ENCODE measurements at places on chromosomes 2 and 18. TPM values are rescaled to one million over a fixed set of nuclear protein-coding genes. Genes with fewer than 3 reads are reported as not detected.
A peak's percentile ranks its signal among the peaks of the same experiment; 100 is the strongest.

DNA sequence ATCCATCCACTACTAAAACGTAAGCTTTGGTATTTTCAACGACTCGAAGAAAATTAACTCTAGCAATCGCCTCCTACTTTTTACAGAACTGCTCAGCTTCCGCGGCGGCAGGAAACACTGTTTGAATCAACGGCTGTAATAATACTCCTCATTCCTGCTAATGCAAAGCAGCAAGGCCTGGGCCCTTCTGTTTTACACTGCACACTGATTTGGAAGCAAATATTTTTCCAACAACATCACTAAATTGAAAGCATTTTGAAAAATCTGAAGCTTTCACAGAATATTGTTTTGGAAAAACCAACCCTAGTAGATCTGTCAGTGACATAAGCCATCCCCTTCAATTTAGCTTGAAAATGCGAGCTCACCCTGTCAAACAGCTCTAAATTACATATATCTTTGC, 261.2 kb downstream of the TXNL1 start:
- no peak for DNase-seq
- no peaks in the 10 kb centered on the region for H3K4me1 ChIP-seq
- no peak overlapping the region for H3K27ac ChIP-seq
- H3K36me3 ChIP-seq, result no peaks in the 10 kb centered on the region

DNA sequence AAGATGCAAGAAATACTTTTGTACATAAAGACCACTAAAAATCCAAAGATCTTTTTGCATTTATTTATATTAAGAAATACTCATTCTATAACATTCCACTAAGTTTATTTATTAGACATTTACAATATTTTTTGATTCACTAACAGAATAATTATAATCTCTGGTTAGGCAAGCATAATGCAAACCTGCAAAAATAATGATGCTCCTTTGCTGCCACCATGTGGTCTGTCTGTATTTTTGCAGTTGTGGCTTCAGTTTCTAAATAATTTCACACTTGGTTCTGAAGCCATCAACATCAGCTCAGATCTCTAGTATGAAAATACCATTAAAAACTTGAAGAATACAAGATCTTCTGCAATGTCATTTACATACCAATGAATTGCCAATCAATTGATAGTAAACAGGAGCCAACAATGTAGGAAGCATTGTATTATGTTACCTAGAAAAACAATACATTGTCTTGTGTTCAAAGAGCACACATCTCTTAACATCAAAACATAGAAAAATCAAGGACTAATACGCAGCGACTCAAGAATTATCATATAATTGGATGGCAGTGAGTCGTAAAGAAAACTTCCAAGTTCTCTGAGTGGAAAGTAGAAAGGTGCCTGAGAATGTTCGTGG, 28.8 kb upstream of the WDR75 start:
- no peak for DNase-seq
- H3K4me3 ChIP-seq, result no peak overlapping the region
- H3K27me3 ChIP-seq, result no peaks in the 10 kb centered on the region
- H3K4me1 ChIP-seq, result no peaks in the 10 kb centered on the region
- no peaks in the 10 kb centered on the region for H3K36me3 ChIP-seq

DNA sequence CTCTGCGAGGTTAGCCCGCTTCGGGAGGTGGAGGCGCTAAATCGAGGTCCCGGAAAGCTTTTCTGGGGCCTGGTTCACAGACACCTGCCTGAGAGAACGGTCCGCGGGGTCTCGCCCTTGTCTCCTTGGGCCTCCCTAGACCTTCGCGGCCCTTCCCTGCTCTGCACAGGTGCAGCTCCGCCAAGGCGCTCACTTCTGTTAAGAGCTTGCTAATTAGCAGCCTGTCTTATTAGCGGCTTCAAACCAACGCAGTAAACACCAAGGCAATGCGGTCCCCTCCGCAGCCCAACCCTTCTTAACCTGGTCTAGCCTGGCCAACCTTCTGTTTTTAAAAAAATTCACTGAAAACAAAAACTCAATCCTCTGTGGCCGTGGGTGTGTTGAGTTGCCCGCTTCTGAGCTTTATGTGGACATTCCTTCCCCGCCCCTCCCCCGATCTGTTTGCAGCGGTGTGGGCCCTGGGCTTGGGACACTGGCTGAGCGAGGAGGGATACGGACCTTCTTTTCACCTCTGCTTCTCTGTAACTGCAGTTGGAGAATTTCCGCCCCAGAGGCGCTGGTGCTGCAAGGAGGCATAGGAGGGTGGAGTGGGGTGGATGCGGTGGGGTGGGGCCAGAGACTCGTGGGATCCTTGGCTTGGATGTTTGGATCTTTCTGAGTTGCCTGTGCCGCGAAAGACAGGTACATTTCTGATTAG, 3.4 kb upstream of the HOXD4 start:
- H3K36me3 ChIP-seq, result no peaks in the 10 kb centered on the region
- DNase-seq, result no peak
- H3K27ac ChIP-seq, result no peak overlapping the region
- H3K4me1 ChIP-seq, result peaks cover 25% of the 10 kb centered on the region

DNA sequence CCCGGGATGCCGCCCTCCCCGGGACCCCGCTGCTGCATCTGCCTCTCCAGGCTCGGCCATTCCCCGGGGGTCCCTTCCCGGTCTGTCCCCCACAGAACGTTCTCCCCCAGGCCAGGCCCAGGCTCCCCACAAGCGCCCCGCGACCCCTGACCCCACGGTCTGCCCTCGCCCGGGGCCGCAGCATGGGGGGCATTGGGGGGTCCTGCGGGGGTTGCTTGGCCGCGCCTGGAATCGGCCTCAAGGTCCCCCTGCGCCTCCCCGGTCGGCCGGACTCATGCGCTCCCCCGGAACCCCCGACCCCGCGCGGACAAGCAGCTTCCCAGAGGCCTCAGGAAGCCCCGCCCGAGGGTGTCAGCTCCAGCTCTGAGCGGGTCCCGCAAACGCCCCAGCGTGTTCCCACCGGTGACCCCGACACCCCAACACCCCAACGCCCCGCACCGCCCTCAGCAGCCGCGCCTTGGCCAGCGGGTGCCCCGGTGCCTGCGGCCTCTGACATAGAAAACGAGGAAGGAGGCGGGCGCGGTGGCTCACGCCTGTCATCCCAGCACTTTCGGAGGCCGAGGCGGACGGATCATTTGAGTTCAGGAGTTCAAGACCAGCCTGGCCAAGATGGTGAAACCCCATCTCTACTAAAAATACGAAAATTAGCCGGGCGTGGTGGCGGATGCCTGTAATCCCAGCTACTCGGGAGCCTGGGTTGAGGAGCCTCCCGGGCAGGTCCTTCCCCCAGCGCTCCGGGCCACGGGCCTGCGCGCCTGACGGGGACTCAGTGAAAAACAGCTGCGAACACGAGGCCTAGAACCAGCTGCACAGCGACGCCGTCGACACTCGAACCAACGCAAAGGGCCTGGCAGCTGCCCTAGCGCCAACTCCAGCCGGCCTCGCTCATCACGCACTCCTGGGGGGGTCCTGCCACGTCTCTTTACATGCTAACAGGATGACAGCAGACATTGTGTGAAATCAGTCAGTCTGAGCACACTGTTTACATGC, 61.8 kb upstream of the CTDP1 start:
- no peak overlapping the region for H3K4me3 ChIP-seq
- no peaks in the 10 kb centered on the region for H3K36me3 ChIP-seq
- DNase-seq, result peak; percentile 70
- H3K4me1 ChIP-seq, result peaks cover 5% of the 10 kb centered on the region

- H3K36me3 ChIP-seq, result no peaks in the 10 kb centered on the region
- DNase-seq, result no peak
- H3K27me3 ChIP-seq, result no peaks in the 10 kb centered on the region
- H3K4me1 ChIP-seq, result no peaks in the 10 kb centered on the region
Observed at GRCh38 chr18:13440277-13441248, 222.0 kb downstream of the LDLRAD4 start.

- H3K27ac ChIP-seq, result no peak overlapping the region
- no peaks in the 10 kb centered on the region for H3K4me1 ChIP-seq
- no peaks in the 10 kb centered on the region for H3K36me3 ChIP-seq
- no peak for DNase-seq
Observed at GRCh38 chr18:36942264-36942663, 113.3 kb downstream of the KIAA1328 start.

DNA sequence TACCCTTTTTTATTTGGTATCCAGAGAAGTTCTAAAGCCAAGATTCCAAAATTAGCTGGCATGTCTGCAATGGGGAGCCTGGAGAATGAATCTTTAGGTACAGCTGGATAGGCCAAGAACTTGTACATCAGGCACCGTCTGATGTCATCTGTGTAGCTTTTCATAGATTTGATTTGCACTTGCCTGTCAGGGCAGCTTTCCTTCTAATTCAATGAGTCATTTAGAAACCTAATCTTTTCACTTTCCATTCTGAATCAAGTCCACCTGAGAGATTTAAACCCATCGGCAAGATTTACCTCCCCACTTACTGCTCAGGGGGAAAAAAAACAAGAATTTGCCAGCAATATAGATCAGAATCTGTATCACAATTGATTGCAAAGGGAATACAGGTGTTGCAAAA, 60.9 kb upstream of the ACAA2 start:
- no peak overlapping the region for H3K4me3 ChIP-seq
- H3K27ac ChIP-seq, result no peak overlapping the region
- H3K27me3 ChIP-seq, result no peaks in the 10 kb centered on the region
- H3K4me1 ChIP-seq, result no peaks in the 10 kb centered on the region
- DNase-seq, result no peak

- no peaks in the 10 kb centered on the region for H3K36me3 ChIP-seq
- H3K4me3 ChIP-seq, result no peak overlapping the region
- no peak for DNase-seq
- no peak overlapping the region for H3K27ac ChIP-seq
- H3K27me3 ChIP-seq, result no peaks in the 10 kb centered on the region
- H3K4me1 ChIP-seq, result no peaks in the 10 kb centered on the region
Observed at GRCh38 chr2:203670939-203671338, 35.5 kb upstream of the CD28 start.

DNA sequence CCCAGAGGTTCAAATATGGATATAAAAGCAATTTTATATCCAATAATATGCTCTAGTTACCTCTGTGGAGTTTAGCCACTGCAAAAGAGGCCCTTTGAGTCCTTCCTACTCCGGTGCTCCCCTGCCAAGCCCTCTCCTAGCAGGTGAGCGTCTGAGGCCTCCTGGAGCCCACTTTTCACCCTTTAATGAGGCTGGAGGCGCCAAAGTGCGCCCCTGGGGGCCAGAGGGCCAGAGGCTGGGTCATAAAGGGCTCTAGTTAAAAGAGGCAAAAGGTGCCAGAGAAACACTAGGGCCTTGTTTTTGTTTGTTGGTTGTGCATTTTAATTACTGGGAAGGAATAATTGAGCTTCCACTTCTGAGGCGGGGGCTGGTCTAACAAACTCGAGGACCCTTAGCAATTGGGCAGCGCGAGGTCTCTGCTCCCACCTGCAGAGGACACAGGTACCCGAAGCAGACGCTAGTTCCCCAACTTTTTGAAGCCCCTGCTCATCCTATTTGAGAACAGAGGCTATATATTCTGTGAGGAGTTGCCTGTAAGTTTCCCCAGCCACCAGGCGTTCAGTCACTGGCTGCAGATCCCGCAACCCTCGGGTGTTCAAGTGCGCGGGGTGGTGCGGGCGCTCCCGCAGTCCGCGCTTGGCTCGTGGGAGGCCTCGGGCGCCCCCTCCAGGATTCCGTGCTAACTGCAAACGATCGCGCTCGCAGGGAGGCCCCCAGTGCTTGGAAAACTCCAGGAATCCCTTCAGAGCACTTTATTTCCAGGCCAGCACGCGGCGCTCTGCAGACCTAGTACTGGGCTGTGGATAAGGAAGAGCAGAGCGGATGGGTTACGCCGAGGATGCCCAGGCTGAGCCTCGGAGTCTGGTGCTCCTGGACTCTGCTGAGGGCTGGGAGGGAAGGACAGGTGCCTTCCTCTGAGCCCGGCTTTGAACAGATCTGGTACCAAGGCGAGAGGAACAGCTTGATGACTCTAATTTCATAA, 14.1 kb downstream of the MSGN1 start:
- peak overlapping the region; percentile 1 for H3K4me3 ChIP-seq
- H3K36me3 ChIP-seq, result no peaks in the 10 kb centered on the region
- DNase-seq, result peak; percentile 86
- peaks cover 12% of the 10 kb centered on the region for H3K27me3 ChIP-seq

DNA sequence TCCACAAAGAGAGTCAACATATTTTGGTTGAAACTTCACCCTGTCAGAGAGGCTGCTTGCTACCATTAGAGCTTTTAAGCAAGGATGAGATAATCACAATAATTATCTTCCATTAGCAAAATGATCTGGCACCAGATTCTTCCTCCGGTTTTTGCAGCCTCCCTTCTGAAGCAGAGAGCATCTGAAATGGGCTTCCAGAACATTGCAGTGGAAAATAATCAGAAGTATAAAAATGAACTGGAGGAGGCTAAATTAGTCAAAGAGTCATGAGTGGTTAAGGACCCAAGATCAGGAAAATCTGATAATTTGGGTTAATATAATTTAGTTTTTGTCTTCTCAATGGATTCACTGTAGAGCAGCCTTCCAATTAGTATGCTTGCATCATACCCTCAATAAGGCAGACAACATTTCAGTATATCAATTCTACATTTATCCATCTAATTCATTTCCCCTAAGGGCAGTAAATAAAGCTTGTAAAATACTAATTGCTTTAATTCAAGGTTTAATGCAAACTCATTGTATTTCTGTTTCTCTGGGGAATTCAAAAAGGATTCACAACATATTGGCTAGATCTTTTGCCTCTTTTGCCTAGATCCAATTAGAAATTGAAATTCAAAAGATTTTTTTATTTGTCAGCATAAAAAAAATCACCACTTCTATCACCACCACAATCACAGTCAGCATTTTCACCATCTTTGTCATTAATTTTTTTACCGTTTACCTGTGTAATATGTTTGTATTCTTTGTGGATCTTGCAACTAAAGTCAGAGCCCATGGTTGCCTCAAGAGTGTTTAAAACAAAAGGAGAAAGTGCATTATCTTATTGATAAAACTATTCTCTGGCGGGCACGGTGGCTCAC, 537.2 kb upstream of the DCC start:
- no peak overlapping the region for H3K4me3 ChIP-seq
- H3K4me1 ChIP-seq, result no peaks in the 10 kb centered on the region
- DNase-seq, result no peak
- no peaks in the 10 kb centered on the region for H3K36me3 ChIP-seq

DNA sequence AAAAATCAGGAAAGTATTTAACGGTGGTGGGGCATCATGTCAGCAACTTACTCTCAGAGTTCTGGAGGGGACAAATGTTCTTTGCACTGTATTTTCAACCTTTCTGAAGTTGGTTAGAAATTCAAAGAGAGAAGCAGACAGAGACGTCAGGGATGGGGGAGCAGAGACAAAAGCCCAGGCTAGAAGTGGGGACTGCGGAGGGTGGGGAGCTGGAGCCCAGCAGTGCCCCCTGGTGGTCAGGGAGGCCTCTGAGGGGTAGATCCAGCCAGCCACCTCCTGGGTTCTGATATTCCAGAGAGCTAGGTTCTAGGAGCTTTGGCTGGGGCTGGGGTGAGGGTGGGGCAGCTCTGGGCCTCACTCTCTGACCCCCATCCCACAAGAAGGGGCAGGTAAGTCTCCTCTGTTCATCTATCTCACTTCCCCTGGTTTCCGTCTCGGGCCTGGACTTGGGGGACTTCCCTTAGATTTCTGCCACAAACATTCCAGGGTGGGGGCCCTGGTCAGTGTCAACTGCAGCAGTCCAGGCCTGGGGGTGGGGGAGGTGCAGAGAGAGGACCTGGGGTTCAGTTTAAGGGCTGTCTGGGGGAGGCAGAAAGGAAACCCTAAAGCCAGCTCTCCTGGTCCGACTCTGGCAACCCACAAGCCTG, 8.9 kb downstream of the TNS1 start:
- H3K4me1 ChIP-seq, result peaks cover 45% of the 10 kb centered on the region
- peak; percentile 88 for DNase-seq
- no peaks in the 10 kb centered on the region for H3K27me3 ChIP-seq

Gene IL37
- not detected for total RNA-seq

Gene HAAO
- total RNA-seq, result 9.8 TPM

Gene LYPD6B
- 1.1 TPM for total RNA-seq

Gene REG3G
- total RNA-seq, result not detected

Measured in spleen (tissue), 13 donors.